Dermis microvascular lymphatic vessel endothelial cell (primary cell): ENCODE measurements at places on chromosomes 3 and 15.

DNA sequence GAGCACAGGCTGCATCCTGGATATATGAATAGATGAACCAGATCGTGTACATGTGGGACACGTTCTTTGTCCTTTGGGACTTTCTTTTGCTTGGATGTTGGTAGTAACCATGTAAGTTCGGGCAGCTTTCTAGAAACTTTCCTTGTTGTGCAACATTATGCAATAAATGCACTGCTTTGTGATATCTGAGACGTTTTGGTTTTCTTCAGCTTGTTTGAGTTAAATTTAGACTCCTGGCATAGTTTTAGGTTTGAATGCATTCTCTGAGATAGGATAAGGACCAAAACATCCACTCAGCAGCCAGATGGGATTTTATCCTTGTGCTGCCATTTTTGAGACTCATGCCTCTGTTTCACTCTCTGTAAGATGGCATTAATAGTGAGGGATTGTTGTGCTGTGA is 158.9 kb downstream of the IGF1R start:
- no peak for DNase-seq

DNA sequence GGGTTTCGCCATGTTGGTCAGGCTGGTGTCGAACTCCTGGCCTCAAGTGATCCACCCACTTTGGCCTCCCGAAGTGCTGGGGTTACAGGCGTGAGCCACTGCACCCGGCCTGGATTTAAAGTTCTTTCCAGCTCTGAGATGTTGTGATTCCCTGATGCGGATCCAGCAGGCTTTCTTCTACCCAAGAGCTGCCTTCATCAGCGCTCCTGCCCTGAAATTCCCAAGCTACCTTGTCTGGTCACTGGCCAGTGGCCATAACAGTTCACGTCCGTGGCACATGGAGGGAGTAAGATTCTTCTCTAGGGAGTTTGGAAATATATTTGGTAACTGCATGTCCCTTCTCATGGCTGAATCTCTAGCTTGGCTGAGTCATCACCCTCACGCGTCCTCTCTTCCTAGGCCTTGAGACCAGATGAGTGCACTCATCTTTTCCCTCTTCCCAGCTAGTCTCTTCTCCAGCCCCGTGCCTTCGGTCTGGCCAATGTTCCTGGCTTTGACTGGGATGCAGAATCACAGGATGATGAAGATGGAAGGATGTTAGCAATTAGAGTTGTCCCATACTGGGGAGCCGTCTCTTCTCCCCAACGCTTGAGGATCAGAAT is 29.8 kb upstream of the APOD start:
- DNase-seq, result no peak

GRCh38 chr3:161389445-161390035 is 18.2 kb upstream of the SPTSSB start:
- DNase-seq, result no peak

DNA sequence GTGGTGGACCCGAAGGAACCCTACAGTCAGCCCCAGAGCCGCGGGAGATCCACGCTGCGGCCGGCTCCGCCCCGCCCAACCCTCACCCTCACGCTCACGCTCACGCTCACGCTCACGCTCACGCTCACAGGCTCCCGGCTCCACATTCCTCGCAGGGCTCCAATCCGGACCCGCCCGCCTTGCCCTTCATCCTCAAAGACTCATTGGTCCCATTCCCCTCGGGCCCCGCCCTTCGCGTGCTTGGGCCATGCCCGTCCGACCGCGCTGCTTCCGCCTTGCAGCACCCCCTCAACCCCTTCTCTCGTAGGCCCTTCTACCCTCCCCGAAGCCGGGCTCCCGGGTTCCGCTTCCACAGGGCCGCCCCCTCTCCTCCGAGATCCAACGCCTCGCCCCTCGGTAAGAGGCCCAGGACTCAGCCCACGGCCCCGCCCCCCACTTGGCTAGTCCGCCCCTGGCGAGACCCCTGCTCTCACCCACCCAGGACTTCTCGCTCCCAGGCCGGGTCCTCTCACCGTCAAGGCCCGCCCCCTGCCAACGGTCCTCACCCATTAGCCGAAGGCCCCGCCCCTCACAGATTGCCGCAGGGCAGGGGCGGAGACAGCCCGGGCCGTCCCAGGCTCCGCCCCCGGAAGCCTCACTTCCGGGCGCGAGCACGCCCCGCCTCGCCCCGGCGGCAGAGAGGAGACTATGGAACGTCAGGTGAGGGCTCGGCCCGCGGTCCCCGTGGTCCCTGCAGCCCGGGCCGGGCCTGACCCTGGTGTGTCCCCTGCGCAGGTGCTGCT is at the start of gene APEH:
Gene APEH, plus strand, starts transcription at position 637 of the 782 bp plus-strand sequence. Its CDS starts 51 bp downstream, at position 688.
- DNase-seq, result peak; percentile 92

- DNase-seq, result peak; percentile 23
These were observed 20.2 kb downstream of the CPOX start for GRCh38 chr3:98573181-98573728.

- no peak for DNase-seq
These were observed 33.4 kb downstream of the LEKR1 start for GRCh38 chr3:156859578-156859977.

DNA sequence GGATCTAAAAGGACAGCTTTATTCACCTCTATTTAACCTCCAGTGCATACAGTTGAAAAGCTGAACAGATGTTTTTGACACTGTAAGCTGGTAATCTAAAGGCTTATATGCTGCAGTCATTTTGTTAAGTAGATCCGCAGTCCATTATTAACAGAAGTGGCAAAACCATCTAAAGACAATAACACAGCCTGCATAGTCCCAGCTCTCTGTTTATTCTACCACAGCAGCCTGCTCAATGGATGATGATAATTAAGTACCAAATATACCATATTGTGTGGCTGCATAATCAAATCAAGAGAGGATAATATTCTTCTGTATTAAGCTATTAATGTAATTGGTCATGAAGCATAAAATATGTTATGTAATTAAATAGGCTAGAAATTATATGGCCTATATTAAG is 207.1 kb downstream of the MEIS2 start:
- no peak for DNase-seq

- DNase-seq, result no peak
These were observed 54.6 kb upstream of the LIPC start for GRCh38 chr15:58377193-58377592.

DNA sequence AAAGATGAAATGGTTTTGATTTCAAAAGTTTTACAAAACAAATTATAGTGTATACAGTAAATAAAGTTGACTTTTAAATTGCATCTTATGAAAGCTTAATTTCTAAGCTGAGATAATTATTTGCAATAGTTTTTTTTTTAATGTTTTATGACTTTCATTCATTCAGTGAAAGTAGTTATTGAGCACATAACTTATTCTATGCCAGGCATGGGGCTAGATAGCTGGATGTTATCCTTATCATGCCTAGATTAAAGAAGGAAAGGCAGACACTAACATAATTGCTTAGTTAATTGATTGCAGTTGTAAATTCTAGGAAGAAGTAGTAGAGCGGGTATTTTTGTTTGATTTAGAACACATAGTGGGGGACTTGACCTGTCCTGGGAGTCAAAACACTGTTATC is 92.4 kb downstream of the FNDC3B start:
- no peak for DNase-seq

DNA sequence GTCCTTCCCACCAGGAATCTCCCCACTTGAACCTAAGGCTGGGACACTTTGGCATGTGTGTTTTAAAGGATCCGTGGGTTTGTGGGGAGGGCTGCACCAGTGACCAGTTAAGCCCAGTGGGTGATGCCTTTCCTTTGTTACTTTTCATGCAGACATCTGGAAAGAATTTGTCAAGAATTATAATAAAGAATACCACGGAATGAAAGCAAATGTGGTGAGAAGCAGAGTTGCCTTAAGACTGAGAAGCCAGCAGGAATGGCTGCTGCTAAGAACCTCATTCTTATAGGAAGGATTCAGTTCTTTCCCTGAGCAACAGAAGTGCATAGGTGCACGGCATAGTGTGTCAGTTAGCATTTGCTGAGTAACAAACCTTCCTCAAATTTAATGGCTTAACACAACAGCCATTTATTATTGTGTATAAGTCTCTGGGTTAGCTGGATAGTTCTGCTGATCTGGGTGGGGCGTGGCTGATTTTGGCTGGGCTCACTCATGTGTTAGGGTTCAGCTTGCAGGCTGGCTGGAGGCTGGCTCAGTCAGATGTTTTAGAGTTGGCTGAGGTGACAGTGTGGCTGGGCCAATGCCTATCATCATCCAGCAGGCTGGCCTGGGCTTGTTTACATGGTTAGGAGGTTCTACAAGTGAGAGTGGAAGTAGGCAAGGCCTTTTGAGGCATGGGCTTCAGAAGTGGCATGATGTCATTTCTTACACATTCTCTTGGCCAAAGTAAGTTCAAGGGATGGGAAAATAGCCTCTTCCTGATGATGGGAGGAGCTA is 262.7 kb upstream of the CTDSPL start:
- no peak for DNase-seq

DNA sequence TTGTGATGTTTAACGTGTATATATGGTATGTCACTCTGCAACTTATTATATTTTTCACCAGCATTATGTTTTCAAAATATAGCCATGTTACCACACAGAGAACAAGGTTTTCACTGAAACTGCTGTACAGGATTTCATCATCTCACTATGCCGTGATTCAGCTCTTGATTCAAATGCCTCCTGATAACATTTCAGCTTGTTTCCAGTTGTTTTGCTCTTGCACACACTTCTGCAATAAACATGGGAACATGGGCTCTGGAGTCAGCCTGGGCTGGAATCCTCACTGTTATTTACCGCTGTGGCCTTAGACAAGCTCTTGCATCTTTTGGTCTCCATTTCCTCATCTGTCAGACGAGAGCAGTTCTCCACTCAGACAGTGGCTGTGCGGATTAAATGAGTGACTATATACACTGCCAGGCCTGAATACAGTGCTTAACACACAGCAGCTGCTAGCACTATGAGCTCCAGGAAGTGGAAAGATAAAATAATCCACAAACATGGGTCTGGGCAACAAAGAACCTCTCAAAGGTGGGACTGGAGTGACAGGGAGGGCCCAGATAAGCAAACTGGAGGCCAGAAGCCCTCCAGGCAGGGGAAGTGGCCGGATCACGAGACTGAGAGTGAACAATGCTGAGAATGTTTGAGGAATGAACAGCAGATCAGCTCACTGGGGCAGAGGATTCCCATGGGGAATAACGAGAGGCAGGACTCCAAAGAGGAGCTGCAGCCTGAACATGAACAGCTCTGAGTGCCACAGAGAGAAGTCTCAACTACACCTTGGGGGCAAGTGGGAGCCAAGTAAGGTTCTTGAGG is 17.7 kb downstream of the NTRK3 start:
- no peak for DNase-seq
